ENCODE measurements at places on chromosomes 13 and 19.

DNA sequence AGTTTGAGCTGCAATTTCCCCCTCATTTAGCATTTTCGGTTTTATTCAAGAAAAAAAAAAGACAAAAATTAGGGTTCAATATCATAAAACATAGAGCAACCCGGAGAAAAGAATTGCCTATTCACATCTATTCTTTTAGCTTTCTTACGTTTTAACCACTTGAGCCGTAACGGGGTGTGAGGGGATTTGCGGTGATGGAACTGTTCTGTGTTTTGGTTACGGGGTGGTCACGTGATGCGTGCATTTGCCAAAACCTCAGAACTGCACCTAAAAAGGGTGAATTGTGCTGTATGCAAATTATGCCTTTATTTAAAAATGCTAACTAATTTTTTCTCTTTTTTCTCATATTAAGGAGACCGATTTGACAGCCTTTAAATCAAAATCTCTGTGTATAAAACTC is 22.1 kb downstream of the CLEC11A start:
- peaks cover 5% of the 10 kb centered on the region for H3K27me3 ChIP-seq
- no peaks in the 10 kb centered on the region for H3K4me1 ChIP-seq
- no peak for DNase-seq
- H3K27ac ChIP-seq = no peak overlapping the region
- H3K4me3 ChIP-seq = no peak overlapping the region

DNA sequence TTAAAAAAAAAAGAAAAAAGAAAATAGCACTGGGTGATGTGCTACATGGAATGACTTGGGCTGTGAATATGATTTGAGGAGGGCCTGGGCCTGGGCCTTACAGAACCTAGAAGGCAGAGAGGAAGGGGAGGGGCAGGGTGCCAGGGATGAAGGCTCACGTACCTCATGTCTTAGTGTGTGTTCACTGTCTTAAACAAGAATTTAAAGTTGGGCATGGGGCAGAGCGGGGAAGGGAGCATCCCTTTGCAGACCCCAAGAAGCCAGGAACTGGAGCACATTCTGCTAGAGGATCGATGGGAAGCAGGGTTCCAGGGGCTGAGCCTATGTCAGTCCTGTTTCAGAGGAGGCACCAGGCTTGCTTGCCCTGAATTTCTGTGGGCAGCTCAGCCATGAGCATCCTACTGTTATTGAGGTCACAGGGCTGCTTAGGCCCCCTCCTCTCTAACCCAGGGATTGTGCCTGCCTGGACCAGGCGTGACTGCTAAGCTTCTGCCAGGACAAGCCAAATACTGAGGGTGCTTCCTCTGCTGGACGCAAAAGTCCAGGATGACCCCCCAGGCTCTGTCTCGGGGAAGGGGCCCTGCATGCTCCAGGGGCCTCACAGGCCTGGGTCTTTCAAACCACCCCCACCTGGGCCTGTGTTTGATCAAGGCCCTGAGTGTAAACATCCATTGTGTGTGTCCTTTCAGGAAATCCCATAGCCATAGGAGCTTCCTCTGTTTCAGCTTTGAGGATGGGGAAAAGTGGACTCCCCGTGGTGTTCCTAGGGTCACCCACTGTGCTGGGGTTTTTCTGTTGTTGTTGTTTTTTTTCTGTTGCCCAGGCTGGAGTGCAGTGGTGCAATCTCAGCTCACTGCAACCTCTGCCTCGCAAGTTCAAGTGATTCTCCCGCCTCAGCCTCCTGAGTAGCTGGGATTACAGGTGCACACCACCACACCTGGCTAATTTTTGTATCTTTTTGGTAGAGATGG is 4.8 kb downstream of the LSR start:
- DNase-seq = no peak
- H3K4me3 ChIP-seq = no peak overlapping the region
- H3K36me3 ChIP-seq = no peaks in the 10 kb centered on the region
- peak overlapping the region; percentile 62 for H3K27ac ChIP-seq
- peaks cover 37% of the 10 kb centered on the region for H3K27me3 ChIP-seq
- peaks cover 1% of the 10 kb centered on the region for H3K4me1 ChIP-seq

DNA sequence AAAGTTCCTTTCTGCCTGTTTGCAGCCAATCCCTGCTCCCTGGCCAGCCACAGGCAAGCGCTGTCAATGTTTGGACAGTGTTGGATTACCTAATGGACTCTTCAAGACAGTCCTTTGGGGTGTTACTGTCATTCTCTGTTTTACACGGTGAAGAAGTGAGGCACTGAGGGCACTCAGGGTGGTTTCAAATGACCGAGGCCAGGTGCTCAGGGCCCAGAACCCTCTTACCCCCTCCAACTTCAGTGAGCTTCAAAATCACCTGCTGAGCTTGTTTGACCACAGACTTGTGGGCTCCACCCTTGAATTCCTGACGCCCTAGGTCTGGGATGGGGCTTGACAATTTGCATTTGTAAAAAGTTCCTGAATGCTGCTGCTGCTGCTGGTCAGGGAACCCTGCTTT is 97.9 kb downstream of the GGACT start:
- DNase-seq = no peak
- H3K36me3 ChIP-seq = no peaks in the 10 kb centered on the region

DNA sequence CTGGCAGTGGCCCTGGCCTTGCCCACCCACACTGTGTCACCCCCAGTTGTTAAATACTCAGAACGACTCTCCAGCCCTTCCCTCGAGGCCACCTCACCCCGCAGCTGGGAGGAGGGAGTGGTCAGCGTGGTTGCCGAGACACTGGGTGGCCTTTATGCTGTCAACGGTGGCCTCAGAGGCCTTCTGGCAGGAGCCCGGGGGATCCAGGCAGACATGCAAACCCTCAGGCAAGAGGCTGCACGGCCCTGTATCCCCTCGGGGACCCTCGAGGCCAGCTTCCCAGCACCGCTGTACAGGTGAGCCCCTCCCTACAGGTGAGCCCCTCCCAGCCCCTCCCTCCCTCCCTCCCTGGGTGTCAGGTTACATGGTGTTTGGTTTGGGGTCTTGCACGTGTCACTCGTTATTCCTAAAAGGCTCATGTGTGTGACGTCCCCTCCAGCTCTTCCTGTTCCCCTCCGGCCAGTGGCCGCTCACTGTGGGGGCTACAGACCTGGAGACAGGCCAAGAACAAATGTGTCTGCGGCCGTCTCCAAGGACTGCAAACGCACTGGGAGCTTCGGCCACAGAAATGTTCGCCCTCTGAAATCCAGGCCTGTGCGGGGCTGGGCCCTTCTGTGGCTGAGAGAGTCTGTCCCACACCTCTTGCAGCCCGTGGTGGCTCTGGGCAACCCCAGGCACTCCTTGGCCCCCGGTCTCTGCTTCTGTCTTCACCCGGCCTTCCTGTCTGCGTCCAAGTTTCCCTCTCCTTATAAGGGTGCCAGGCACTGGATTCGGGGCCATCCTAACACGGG is at the start of gene TEKTIP1:
TSS of gene TEKTIP1 (plus strand) at position 210 of the 791 bp plus-strand sequence. CDS start at position 214, 4 bp downstream.
- DNase-seq = no peak
- no peaks in the 10 kb centered on the region for H3K27me3 ChIP-seq
- no peak within 1 kb of the TSS for H3K4me3 ChIP-seq
- H3K4me1 ChIP-seq = peaks cover 9% of the 10 kb centered on the region
- no peak within 1 kb of the TSS for H3K27ac ChIP-seq

- H3K4me3 ChIP-seq = no peak overlapping the region
- DNase-seq = no peak
- H3K27ac ChIP-seq = no peak overlapping the region
- no peaks in the 10 kb centered on the region for H3K36me3 ChIP-seq
These were observed 29.2 kb downstream of the SYDE1 start for GRCh38 chr19:15136234-15136954.

DNA sequence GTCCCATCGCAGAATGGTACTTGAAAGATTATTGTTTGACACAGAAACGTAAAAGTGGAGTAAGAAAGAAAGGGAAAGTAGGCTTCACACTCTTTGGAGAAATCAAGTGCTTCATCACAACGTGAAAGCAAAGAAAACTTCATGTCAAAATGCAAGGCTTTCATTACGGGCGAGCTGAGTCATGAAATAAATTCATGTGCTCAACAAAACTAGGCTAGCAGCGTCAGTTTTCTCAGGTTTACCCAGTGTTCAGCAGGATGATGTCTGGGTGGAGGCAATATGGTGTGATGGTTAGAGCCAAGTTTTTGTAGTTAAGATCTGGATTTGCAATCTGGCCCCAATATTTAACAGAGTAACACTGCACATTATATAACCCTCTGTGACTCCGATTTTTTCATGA is 128.0 kb downstream of the TRPC4 start:
- no peaks in the 10 kb centered on the region for H3K27me3 ChIP-seq
- H3K36me3 ChIP-seq = no peaks in the 10 kb centered on the region
- no peak overlapping the region for H3K27ac ChIP-seq

GRCh38 chr13:23902975-23903905 is 5.9 kb upstream of the C1QTNF9B start:
- DNase-seq = no peak
- no peak overlapping the region for H3K27ac ChIP-seq
- peaks cover 6% of the 10 kb centered on the region for H3K4me1 ChIP-seq
- peaks cover 24% of the 10 kb centered on the region for H3K27me3 ChIP-seq
- H3K4me3 ChIP-seq = peak overlapping the region; percentile 19

- no peak overlapping the region for H3K4me3 ChIP-seq
- H3K27me3 ChIP-seq = no peaks in the 10 kb centered on the region
- DNase-seq = no peak
- H3K36me3 ChIP-seq = no peaks in the 10 kb centered on the region
These were observed 11.8 kb upstream of the CEACAM4 start for GRCh38 chr19:41638641-41639081.

DNA sequence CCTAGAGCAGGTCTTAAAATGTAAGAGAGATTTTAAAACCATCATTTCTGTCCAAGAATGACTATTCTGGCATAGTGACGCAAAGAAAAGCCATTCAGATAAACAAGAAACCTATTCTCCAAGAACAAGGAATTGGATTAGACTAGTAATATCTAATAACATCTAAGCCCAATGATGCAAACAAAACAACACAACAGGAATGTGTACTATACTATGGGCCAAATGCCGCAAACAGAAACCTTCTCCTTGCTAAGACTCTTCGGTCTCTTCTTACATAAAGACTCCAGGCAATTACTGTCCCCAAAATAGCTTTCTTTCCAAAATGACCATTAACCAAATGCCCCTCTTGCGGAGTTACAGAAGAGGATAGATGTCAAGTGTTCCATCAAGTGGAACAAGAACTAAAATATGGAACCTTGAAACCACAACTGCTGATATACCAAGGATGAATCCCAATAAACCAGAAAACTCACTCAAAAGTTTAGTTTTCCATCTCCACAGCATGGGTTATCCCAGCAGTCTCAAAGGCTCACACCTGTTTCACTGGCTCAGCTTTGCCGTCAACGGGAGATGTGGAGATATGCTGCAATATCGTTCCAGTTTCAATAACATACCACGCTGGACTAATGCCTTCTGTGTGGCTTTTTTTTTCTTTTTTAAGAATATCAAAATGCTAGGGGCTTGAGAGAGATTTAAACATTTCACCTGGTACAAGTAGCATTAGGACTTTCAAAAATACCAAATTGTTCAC is 76.2 kb downstream of the FOXO1 start:
- H3K36me3 ChIP-seq = no peaks in the 10 kb centered on the region
- peak; percentile 45 for DNase-seq
- H3K4me1 ChIP-seq = peaks cover 30% of the 10 kb centered on the region
- H3K4me3 ChIP-seq = no peak overlapping the region
- no peaks in the 10 kb centered on the region for H3K27me3 ChIP-seq

- no peaks in the 10 kb centered on the region for H3K4me1 ChIP-seq
- no peaks in the 10 kb centered on the region for H3K36me3 ChIP-seq
- peaks cover 2% of the 10 kb centered on the region for H3K27me3 ChIP-seq
- no peak for DNase-seq
- no peak overlapping the region for H3K4me3 ChIP-seq
These were observed 1.4 kb upstream of the HSH2D start for GRCh38 chr19:16142032-16142580.

Data from muscle of leg (tissue), 16 donors.